Purkinje cell (primary cell): ENCODE measurements at places on chromosomes 3 and 15. TPM values are rescaled to one million over a fixed set of nuclear protein-coding genes. Genes with fewer than 3 reads are reported as not detected.

SRGAP3 gene
- 14.0 and 36.2 TPM in 2 replicates for polyA plus RNA-seq

CHDH gene
- polyA plus RNA-seq: 0.75 and 1.2 TPM in 2 replicates

SMCO1 gene
- 1.5 TPM in 1 of 2 replicates, not detected in the other for polyA plus RNA-seq

NOX5 gene
- polyA plus RNA-seq: 0.05 TPM in 1 of 2 replicates, not detected in the other

TM4SF4 gene
- not detected in 2 replicates for polyA plus RNA-seq
